ENCODE measurements at places on chromosomes 5 and 9.

- no peak for DNase-seq
These were observed 320.2 kb upstream of the NREP start for GRCh38 chr5:112077180-112077579.

- DNase-seq: no peak
These were observed 349.8 kb downstream of the ARHGEF28 start for GRCh38 chr5:73975845-73976244.

GRCh38 chr5:178120607-178121357, 7.5 kb downstream of the N4BP3 start:
- DNase-seq: no peak

DNA sequence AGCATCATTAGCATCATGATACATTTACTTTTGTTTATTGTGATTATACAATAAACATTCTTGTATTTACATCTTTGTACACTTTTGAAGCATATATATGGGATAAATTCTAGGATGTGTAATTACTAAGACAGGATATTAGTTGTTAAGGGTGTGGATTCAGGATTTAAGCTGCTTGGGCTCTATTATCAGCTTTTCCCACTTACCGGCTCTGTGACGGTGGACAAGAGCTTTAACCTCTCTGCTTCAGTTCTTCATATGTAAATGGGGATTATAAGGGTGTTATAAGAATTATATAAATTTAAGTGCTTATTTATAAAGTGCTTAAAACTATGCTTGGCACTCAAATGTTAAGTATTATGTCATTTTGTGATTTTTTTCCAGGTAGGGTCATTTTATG, 131.1 kb downstream of the FER start:
- DNase-seq: no peak

DNA sequence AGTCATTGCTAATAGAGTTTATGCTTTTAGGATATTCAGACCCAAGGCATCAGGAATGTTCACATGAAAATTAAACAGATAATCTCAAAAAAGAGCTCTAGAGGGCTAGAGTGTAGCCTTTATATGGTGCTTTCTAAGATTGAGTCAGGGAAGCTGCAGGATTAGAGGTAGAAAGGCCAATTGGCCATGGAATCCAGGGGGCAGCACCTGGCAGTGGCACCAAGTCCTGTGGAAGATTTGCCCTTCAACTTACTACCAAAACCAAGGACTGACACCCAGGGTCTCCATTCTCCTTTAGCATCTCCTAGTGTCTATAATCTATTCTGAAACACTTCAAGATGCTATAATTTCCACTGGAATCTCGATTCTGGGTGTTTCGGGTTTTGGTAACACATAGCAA, 112.4 kb downstream of the ACER2 start:
- DNase-seq: no peak

DNA sequence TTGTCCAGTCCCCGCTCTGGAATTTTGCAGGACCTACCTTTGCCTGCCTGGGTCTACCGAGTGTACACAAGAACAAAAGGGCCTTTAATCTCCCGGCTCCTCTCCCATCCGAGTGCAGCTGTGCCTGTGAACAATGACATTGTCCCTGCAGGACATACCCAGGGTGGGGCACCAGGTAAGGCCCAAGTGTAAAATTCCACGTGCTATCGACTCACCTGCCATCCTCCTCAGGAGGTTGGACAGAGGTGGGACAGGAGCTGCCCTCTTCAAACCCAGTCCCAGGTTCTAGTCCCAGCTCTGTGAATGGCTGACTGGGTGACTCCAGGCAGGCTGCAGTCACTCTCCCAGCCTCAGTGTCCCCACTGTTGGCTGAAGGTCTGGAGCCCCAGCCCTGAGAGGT, 159.6 kb upstream of the ALDH1B1 start:
- no peak for DNase-seq

GRCh38 chr9:90420768-90421513, 221.7 kb downstream of the DIRAS2 start:
- DNase-seq: peak; percentile 85

- DNase-seq: no peak
These were observed 34.1 kb downstream of the PLPP7 start for GRCh38 chr9:131323629-131324028.

- DNase-seq: peak; percentile 19
These were observed 308.8 kb downstream of the PJA2 start for GRCh38 chr5:109100971-109101370.

DNA sequence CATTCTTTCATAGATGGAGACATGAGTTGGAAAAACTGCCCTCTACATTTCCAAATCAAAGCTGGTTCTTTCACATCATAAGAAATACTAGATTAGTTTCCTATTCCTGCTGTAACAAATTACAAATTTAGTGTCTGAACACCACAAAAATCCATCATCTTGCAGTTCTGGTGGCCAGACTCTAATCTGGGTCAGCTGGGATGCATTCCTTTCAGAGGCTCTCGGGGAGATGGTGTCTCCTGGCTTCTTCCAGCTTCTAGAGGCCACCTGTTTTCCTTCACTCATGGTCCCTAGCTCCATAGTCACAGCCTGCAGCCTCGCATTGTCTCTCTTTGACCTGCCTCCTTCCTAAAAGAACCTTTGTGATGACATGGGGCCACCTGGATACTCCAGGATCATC, 65.2 kb downstream of the RETREG1 start:
- no peak for DNase-seq

DNA sequence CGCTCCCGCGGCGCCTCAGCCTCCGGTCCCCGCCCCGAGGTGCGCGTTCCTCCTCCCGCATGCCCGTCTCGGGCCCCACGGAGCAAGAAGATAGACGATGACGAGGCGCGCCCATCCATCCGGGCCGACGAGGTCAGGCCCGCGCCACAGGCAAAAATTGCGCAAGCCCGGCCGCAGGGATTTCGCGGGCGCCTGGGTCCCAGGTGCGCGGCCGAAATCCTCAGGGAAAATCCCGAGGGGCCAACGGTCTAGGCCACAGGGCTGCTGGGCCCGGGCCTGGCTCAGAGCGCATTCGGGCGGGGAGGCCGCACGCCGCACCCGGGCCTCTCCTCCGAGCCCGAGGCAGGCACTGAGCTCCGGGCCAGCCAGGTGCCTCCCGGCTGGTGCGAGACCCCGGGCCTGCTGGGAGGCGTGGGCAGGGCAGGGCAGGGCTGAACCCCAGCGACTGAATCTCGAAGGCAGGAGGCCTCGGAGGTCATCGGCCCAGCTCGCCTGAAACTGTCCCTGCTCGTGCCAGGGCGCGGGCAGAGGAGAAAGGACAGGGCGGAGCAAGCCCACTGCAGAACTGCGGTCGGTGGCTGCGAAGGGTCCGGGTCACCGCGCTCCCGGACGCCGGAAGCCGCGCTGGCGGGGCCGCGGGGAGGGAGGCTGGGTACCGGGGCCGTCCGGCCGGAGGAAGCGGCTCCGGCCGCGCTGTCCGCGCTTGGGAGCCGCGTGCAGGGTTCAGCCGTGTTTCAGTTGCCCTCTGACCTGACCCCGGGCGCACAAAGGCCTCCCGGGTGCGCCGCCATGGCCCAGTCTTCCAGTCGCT, 66.8 kb downstream of the FOXD1 start:
- no peak for DNase-seq

- DNase-seq: no peak
These were observed 137.7 kb downstream of the CNTLN start for GRCh38 chr9:17272536-17272935.

DNA sequence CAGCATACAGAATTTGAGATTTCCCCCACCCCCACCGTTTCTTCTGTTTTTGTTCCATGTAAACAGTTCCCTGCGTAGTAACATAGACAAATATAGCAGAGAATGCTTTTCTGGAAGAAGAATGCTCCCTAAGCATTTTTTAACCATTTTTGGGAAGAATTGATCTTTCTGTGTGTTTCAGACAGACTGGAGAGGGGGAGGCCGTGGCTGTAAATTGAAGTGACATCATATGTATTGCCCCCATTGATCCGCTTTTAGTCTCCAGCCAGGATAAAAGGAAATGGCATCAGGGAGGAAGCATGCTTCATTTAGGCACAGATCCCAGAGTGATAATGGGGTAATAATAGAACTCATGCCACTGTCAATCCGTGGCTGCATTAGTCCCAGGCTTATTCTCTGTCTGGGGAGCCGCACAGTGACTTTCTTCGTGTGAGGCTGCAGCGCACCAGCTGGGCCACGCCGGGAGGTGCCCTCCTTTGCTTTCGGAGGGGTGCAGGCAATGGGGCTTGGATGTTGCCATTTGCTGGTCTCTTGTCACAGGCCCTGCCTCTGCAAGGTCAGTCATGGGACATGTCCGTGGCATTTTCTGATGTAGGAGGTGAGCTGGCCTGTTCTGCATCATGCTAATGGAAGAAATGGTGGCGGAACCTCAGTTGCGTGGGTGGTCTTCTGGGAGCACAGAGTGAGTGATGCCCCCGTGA, 261.5 kb downstream of the FANCC start:
- no peak for DNase-seq

DNA sequence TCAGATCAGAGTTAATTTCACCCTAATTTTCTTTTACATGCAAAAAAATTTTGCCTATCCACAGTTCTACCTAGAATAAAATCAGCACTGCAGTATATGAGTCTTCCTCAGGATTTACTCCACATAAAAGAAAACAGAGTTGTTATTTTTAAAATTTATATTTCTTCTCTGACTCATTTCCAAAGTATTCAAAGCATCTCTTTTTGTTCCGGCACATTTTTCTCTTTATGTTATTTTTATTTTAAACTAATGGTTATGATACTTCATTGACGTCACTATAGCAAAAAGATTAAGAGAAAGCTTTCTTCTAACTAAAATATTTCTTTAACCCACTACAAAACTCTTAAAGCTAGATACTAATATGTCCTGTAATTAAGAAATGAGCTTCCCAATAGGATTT, 590.4 kb downstream of the PRELID2 start:
- DNase-seq: no peak

- DNase-seq: no peak
These were observed 5.2 kb downstream of the INIP start for GRCh38 chr9:112712678-112713077.

DNA sequence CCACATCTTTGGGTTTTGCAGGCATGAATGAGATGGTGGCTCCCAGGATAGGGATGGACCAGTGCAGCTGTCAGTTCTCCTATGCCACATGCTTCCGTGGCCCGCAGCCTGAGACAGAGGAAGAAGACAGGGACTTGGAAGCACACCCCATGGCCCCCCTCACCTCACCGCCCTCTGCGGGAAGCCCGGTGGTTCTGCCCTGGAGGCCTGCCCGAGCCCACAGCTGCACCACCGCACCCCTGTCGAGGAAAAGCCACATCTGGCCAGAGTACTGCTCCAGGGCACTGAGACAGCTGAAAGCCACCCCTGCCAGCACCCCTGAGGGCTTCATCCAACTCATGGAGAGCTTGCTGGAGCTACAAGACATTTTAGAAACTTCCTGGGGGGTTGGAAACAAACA, 7.6 kb upstream of the TRMT10B start:
- no peak for DNase-seq

- no peak for DNase-seq
These were observed 7.5 kb upstream of the CRB2 start for GRCh38 chr9:123348317-123348992.

DNA sequence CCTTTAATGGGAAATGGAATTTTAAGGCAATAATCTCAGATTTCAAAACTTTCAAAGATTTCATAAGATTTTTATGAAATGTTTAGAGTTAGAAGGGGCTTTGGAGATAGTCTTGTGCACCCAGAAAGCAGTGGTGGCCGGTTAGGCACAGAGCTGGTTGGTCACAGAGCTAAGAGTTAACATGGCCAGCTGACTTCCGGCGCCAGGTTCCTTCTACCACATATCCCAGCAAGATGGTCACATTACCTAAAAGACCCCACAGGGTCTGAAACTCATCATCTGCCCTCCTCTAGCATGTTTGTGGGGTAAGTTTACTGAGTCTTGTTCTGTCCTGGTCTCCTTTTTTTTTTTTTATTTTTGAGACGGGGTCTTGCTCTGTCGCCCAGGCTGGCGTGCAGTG, 19.3 kb downstream of the QRFP start:
- DNase-seq: no peak

- no peak for DNase-seq
These were observed 4.6 kb upstream of the PHYHD1 start for GRCh38 chr9:128916204-128916603.

DNA sequence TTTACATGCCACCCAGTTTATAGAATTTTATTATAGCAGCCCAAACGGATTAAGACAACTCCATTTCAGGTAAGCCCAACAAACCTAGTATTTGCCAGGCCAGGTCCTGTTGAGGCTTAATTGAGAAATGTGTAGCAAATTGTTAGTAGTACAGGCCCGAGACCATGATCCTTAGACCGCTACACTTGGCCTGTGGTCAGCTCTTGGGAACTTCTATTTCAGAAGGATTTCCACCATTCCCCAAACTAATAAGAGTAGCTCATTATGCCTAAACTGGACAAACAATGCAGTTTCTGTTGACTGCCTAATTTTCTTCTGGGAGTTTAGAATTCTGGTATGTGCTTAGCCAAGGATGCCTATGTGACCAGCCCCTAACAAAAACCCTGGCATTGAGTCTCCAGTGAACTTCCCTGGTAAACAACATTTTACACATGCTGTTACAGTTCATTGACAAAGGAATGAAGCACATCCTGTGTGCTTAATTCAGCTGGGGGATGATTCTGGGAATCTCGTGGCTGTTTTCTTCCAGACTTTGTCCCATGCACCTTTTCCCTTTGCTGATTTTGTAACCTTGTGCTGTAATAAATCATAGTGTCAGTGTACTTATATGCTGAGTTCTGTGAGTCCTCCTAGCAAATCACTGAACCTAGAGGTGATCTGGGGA, 5.6 kb upstream of the GPX3 start:
- DNase-seq: no peak

DNA sequence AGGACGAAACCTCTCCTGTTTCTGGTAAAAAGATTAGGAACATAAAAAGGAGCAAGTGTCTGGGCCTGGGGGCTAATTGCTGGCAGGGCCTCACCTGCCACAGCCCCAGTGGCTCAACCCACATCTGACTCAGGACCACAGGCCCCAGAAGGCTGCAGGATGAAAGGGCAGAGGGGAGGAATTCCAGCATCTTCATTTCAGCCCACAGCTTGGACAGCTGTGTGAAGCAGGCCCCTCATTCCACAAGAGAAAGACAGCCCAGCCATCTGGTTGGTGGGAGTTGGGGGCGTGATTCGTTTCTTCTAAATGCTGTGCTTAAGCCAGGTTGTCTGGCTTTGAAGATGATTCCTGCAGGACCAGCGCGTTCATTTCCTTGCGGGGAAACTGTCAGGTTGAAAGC, 29.1 kb downstream of the NKX2-5 start:
- DNase-seq: no peak

- DNase-seq: no peak
These were observed 9.3 kb upstream of the CAST start for GRCh38 chr5:96652769-96653454.

- DNase-seq: no peak
These were observed 354.0 kb downstream of the PRR16 start for GRCh38 chr5:120818128-120818527.

DNA sequence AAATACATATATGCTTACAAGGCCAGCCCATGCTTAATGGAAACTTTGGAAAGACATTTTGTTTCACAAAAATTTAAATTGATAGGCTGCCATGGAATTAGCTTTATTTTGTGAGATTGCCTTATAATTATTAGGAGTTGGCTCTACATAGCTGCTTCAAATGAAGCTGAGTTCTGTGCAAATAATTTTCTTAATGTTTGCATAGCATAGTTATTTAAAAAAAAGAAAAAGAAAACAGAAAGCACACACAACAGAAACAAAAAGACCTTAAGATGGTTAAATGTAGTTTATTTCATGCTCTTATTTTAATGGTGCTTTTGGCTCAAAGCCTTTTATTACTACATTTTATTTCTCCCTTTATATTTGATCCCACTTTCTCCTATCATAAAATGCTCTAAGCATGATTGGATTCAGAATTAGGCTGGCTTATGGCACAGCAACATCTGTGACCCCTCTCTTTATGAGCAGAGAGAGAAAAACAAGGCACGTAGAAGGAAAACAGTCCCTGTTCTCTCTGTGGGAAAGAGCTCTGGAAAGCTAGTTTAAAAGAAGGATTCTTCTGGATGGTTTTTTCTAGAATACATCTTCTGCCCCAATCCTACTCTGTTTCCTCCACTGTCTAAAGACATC, 530.5 kb downstream of the NTRK2 start:
- DNase-seq: no peak
